ENCODE measurements at places on chromosomes 1 and 21. TPM values are rescaled to one million over a fixed set of nuclear protein-coding genes. Genes with fewer than 3 reads are reported as not detected.

DNA sequence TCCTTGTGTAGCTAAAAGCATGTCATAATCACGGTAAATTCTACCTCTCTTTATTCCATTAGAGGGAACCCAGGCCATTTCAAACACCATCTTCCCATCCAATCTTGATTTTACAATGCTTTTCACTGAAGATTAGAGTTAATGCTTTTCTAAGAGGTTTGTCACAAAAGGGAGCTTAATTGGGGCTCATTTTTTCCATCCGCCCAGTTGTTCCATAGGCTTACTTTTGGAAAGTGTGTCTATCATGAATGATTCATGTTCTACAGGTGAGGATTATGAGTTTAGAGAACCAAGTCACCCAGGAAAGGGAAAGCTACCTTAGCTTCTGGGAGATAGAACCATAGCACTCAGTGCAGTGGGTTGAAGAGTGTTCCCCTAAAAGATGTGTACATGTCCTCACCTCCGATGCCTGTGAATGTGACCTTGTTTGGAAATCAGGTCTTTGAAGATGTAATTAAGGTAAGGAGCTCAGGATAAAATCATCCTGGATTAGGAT lies 286.9 kb upstream of the RUNX1 start:
- DNase-seq, result no peak
- no peaks in the 10 kb centered on the region for H3K4me1 ChIP-seq
- no peaks in the 10 kb centered on the region for H3K36me3 ChIP-seq
- no peak overlapping the region for H3K4me3 ChIP-seq
- no peaks in the 10 kb centered on the region for H3K27me3 ChIP-seq

GRCh38 chr1:63630238-63630637 lies 37.0 kb downstream of the PGM1 start:
- H3K27me3 ChIP-seq, result no peaks in the 10 kb centered on the region
- H3K36me3 ChIP-seq, result no peaks in the 10 kb centered on the region
- DNase-seq, result no peak
- H3K4me3 ChIP-seq, result no peak overlapping the region
- no peak overlapping the region for H3K27ac ChIP-seq
- H3K4me1 ChIP-seq, result no peaks in the 10 kb centered on the region

The MIS18A gene
- total RNA-seq, result 36.2 TPM

GRCh38 chr1:245790441-245790840 lies 635.7 kb downstream of the KIF26B start:
- no peak overlapping the region for H3K4me3 ChIP-seq
- no peaks in the 10 kb centered on the region for H3K27me3 ChIP-seq
- no peak for DNase-seq
- H3K4me1 ChIP-seq, result no peaks in the 10 kb centered on the region

DNA sequence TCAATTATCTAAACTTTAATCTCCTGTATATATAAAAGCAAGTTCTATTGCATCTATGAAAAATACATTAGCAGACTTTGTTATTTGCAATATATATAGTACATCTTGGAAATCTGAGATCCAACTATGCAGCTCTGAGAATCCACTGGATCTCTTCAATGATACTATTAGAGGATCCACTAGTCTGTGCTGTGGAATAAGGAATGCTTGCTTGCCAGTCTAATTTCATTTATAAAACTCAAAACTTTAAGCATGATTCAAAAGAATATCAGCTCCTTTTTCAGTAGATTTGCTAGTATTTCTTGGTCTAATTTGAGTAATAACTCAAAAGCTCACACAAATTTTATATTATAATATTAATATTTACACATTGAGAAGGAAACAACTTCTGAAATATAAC lies 115.1 kb downstream of the SPATA6 start:
- no peaks in the 10 kb centered on the region for H3K4me1 ChIP-seq
- no peaks in the 10 kb centered on the region for H3K36me3 ChIP-seq

The FCGR3A gene
- total RNA-seq, result 3.2 TPM

The ODF2L gene
- total RNA-seq, result 35.9 TPM

The VAV3 gene
- 135 TPM for total RNA-seq

DNA sequence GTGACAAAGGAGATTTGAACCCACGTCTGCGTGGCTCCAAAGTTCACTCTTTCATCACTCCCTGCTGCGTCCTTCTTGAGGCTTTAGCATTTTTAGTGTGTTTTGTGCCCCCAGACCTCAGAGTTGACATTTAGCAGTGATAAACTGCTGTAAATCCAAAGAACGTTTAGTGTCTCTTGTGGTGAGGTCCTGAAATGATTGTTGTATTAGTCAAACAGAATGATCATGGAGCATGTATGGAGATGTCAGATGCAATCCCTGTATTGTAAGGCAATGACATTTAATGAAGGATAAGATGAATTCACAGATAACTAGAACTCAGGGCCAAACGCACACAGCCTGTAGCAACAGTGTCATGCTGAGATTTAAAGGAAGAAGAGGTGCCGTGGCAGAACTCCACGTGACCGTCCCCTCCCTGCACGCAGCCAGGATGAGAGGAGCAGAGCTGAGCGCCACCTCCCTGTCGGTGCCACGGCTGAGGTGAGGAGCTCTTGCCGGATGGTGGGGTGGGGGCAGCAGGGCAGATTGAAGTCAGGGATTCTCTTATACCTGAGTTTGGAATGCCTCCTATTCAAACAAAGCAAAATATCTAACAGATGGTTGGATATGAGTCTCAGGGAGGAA lies 30.1 kb downstream of the NTPCR start:
- no peaks in the 10 kb centered on the region for H3K36me3 ChIP-seq
- no peak for DNase-seq
- no peak overlapping the region for H3K4me3 ChIP-seq
- no peaks in the 10 kb centered on the region for H3K4me1 ChIP-seq
- no peaks in the 10 kb centered on the region for H3K27me3 ChIP-seq
- H3K27ac ChIP-seq, result no peak overlapping the region

GRCh38 chr1:93821423-93822144 lies 57.4 kb downstream of the DNTTIP2 start:
- no peaks in the 10 kb centered on the region for H3K4me1 ChIP-seq
- H3K27me3 ChIP-seq, result no peaks in the 10 kb centered on the region
- no peak overlapping the region for H3K27ac ChIP-seq

DNA sequence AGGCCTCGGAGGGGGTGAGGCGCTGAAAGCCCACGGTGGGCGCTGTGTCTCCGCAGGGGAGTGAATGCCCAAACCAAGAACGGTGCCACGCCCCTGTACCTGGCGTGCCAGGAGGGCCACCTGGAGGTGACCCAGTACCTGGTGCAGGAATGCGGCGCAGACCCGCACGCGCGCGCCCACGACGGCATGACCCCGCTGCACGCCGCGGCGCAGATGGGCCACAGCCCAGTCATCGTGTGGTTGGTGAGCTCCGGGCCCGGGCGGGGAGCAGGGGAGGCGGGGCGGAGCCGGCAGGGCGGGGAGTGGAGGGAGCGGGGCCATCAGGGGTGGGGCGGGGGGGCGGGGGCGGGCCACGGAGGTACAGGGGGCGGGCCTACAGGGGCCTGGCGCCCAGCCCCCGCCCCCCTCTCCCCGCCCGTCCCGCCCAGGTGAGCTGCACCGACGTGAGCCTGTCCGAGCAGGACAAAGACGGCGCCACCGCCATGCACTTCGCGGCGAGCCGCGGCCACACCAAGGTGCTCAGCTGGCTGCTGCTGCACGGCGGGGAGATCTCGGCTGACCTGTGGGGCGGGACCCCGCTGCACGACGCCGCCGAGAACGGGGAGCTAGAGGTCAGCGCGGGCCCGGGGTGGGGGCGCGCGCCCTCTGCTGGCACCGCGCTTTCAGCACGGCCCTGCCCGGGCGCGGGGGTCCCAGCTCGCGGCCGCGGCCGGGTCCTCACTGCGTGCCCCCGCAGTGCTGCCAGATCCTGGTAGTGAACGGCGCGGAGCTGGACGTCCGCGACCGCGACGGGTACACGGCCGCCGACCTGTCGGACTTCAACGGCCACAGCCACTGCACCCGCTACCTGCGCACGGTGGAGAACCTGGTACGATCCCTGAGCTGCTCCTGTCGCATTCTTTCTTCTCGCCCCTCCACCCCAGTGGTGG lies 15.9 kb downstream of the ESPN start:
- H3K4me1 ChIP-seq, result no peaks in the 10 kb centered on the region
- H3K4me3 ChIP-seq, result peak overlapping the region; percentile 25
- no peaks in the 10 kb centered on the region for H3K36me3 ChIP-seq
- H3K27ac ChIP-seq, result no peak overlapping the region
- DNase-seq, result peak; percentile 82

DNA sequence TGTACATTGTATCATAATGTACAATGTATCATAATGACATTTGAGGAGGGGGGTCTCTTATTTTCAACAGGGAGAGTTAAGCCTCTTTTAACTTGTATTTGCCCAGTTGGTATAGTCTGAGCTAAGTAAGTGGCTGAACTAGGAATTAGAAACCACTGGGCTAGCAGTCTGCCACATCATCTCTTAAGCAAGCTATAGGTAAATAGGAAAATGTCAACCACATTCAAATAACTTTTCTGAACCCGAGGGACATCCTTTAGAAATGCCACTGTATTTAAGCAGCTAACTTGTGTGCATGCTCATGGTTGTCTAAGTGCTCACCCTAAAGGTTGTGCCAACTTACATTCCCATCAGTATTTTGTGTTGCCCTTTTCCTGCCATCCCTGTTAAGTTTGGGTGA lies 35.5 kb upstream of the ASB17 start:
- DNase-seq, result no peak
- no peaks in the 10 kb centered on the region for H3K27me3 ChIP-seq
- no peak overlapping the region for H3K27ac ChIP-seq
- no peak overlapping the region for H3K4me3 ChIP-seq

DNA sequence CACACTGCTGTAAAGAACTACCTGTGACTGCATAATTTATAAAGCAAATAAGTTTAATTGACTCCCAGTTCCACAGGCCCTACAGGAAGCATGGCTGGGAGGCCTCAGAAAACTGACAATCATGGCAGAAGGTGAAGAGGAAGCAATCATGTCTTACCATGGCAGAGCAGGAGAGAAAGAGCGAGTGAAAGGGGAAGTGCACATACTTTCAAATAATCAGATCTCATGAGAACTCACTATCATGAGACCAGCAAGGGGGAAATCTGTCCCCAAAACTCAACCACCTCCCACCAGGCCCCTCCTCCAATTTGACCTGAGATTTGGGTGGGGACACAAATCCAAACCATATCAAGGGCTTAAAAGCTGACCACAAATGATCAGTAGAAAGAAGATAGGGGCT lies 493.2 kb downstream of the PTPRC start:
- no peak overlapping the region for H3K4me3 ChIP-seq
- no peak for DNase-seq
- H3K27ac ChIP-seq, result no peak overlapping the region
- no peaks in the 10 kb centered on the region for H3K36me3 ChIP-seq
- no peaks in the 10 kb centered on the region for H3K27me3 ChIP-seq
- no peaks in the 10 kb centered on the region for H3K4me1 ChIP-seq

The AKR1A1 gene
- 203 TPM for total RNA-seq

The GPX7 gene
- 6.0 TPM for total RNA-seq

The TOE1 gene
- total RNA-seq, result 10.1 TPM

GRCh38 chr1:108010581-108010980 lies 45.6 kb upstream of the VAV3 start:
- no peak overlapping the region for H3K4me3 ChIP-seq
- H3K4me1 ChIP-seq, result no peaks in the 10 kb centered on the region
- H3K27ac ChIP-seq, result no peak overlapping the region
- DNase-seq, result no peak

- no peaks in the 10 kb centered on the region for H3K4me1 ChIP-seq
- no peak overlapping the region for H3K27ac ChIP-seq
- no peaks in the 10 kb centered on the region for H3K36me3 ChIP-seq
- H3K4me3 ChIP-seq, result no peak overlapping the region
- no peak for DNase-seq
Observed at GRCh38 chr21:44461464-44462001, 6.2 kb downstream of the LRRC3 start.

The LCE2C gene
- not detected for total RNA-seq

The NMNAT2 gene
- 1.4 TPM for total RNA-seq

- peaks cover 4% of the 10 kb centered on the region for H3K4me1 ChIP-seq
- peak overlapping the region; percentile 29 for H3K27ac ChIP-seq
- peak; percentile 83 for DNase-seq
- no peaks in the 10 kb centered on the region for H3K36me3 ChIP-seq
- H3K27me3 ChIP-seq, result no peaks in the 10 kb centered on the region
Observed at GRCh38 chr1:111222308-111223125, 5.0 kb upstream of the CHI3L2 start.

- no peaks in the 10 kb centered on the region for H3K4me1 ChIP-seq
- DNase-seq, result peak; percentile 18
- no peak overlapping the region for H3K27ac ChIP-seq
- H3K36me3 ChIP-seq, result no peaks in the 10 kb centered on the region
- no peak overlapping the region for H3K4me3 ChIP-seq
Observed at GRCh38 chr1:151728151-151729054, 7.1 kb downstream of the RIIAD1 start.

The PLA2G2C gene
- total RNA-seq, result not detected

DNA sequence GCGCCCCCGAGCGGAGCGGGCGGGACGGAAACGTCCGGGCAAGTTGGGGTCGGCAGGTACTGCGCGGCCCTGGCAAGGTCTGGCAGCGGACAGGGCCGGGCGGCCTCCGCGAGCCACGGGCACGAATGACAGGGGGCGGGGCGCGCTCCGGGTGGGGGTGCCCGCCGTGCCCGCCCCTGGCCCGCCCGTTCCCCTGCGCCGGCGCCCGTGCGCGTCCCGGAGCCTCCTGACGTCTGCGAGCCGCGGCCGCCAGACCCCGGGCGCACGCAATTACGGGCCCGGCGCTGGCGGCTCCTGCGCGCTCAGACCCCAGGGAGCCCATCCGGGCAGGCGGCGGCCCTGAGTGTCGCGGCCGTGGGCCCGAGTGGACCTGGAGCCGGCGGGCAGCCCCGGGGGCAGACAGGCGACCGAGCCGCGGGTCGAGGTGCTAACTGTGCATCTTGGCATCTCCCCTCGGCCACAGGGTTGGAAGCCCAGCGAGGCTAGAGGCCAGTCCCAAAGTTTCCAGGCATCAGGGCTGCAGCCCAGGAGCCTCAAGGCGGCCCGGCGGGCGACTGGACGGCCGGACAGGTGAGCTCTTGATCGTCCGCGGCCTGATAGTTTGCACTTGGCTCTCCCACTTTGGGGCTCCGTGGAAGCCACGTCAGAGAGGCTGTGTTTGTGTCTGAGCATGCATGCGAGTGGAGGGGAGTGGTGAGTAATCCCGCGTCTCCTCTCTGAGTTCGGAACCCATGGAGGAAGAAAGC lies 918 bp downstream of the MIB2 start:
- peak; percentile 56 for DNase-seq
- H3K36me3 ChIP-seq, result no peaks in the 10 kb centered on the region
- peak overlapping the region; percentile 95 for H3K4me3 ChIP-seq
- peaks cover 14% of the 10 kb centered on the region for H3K4me1 ChIP-seq

DNA sequence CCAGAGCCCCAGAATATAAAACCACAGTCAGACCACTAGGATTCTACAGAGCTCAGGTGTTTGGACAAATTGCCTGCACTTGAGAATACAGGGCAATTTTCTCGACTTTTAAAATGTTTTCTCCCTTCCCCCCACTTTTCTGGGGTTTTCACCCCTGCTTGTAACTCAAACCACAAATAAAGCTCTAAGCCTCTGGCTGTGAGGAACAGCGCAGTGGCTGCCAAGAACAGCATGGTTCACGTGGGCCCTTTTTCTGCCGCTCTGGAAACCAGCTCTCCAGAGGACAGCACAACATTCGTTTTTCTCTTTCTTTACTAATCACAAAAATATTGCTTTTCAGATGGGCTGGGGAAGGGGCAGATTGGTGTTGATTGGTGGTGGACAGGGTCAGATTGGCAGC lies 102.2 kb upstream of the JUN start:
- no peaks in the 10 kb centered on the region for H3K27me3 ChIP-seq
- H3K27ac ChIP-seq, result no peak overlapping the region
- no peaks in the 10 kb centered on the region for H3K36me3 ChIP-seq
- H3K4me3 ChIP-seq, result no peak overlapping the region
- H3K4me1 ChIP-seq, result peaks cover 4% of the 10 kb centered on the region

The DARS2 gene
- 51.9 TPM for total RNA-seq

The ADAMTS1 gene
- 12.5 TPM for total RNA-seq

- H3K27ac ChIP-seq, result no peak overlapping the region
- H3K4me1 ChIP-seq, result no peaks in the 10 kb centered on the region
- H3K27me3 ChIP-seq, result no peaks in the 10 kb centered on the region
- no peak overlapping the region for H3K4me3 ChIP-seq
Observed at GRCh38 chr1:199101635-199102034, 462.8 kb downstream of the PTPRC start.
